ENCODE measurements at places on chromosomes 1 and 21.
A peak's percentile ranks its signal among the peaks of the same experiment; 100 is the strongest.

DNA sequence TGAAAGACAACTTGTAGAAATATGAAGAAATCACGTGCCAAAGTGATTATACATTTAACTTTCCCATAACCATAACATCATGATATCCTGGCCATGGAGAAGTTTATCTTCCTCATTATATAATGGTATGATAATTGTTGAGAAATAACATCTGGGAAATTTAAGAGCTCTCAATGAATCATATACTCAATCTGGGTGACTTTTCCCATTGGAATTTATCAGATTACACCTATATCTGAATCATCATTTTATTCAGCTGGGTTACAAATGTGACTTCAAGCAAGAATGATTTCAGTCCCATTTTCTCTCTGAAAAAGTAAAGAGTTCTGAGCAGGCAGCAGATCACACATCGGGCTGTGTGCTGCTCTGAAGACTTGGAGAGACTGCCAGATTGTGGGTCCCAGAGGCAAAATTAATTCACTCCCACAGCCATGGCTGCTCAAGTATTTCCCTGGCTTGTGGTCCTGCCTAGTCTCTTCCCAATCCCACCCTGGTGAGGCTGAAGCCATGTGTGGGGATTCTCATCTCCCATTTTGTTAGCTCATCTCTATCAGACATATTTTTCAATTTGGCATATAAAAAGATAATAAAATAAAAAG, 278.0 kb downstream of the MRPL39 start:
- DNase-seq: no peak

GRCh38 chr1:8670371-8670818, 147.0 kb downstream of the RERE start:
- DNase-seq: no peak

DNA sequence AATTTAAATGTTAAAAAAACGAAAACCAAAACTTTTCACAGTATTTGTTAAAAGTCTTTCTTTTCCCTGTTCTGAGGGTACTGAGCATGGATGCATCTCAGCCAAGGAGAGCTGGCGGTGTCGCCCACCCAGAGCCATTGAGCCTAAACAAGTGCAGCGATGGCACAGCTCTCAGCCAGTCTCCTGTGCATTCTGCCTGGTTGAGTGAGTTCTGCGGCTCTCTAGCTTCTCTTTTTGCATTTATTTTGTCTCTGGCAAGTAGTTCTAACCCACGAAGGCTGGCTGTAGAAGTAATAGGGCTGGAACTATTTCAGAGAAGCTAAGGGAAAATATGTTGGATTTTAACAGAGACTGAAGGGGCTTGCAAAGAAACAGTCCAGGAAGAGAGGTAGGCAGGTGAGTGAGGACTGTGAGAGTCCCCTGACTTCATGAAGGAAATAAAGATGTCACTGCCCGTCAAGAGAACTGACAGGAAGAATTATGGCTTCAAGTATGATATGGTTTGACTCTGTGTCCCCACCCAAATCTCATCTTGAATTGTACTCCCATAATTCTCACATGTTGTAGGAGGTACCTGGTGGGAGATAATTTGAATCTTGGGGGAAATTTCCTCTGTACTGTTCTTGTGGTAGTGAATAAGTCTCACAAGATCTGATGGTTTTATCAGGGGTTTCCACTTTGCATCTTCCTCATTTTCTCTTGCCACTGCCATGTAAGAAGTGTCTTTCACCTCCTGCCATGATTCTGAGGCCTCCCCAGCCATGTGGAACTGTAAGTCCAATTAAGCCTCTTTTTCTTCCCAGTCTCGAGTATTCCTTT, 35.7 kb upstream of the LIN9 start:
- no peak for DNase-seq

DNA sequence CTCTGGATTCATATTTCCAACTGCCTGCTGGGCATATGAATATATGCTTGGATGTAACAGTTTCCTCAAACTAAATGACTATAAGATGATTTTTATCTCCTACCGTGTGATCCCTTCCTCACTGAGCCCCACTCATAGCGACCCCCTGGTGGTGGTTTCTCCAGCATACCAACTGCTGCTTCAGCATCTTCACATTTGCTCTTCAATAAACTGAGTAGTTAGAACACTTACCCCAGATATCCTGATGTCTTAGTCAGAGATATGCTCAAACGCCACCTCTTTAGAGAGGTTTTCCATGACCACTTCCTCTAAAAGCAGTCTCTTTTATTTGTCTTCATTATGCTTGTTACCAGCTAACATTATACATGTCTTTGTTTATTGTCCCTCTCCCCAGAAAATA, 10.2 kb upstream of the HNRNPR start:
- no peak for DNase-seq

GRCh38 chr1:17944646-17945045, 163.0 kb upstream of the IGSF21 start:
- DNase-seq: no peak

GRCh38 chr1:204376919-204377799, 17.4 kb upstream of the PLEKHA6 start:
- DNase-seq: peak; percentile 46

- no peak for DNase-seq
These were observed 19.1 kb upstream of the AVPR1B start for GRCh38 chr1:206136241-206136640.

- no peak for DNase-seq
These were observed 6.2 kb downstream of the COL18A1 start for GRCh38 chr21:45410865-45411809.

DNA sequence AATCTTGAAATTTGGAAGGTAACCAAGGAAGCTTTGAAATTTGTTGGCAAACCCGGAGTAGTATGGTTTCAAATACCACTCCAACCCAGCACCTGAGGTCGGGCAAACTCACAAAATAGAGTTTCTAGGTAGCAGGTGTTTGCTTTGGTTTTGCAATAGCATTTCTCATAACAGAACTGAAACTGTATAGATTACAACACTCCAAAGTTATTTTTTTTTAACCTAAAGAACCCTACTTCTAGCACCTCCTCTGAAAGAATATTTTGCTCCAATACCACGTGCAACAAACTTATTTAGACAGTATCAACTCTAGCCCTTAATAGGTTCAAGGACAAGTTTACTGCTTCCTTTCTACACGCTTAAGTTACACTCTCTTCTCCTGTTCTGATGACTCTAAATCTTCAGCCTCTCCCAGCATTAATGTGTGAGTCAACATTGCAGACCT, 178.5 kb upstream of the FMN2 start:
- DNase-seq: no peak

DNA sequence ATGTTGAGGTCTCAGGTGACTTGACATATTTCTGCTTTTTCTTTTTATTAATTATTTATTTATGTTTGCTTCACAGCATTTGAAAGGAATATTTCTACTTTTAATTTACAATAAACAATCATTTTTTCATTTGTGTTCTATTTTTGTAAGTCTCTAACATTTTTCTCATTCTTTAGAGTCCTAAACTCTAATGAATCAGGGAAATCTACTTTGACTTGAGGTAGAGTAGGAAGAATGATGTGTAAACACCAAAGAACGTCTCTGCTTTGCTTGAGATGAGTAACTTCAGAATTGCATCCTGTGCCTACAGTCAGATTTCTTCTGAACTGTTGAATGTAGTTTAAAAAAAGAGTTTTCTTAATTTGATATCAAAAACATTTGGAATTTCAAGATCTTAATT, 65.2 kb downstream of the CNST start:
- no peak for DNase-seq

DNA sequence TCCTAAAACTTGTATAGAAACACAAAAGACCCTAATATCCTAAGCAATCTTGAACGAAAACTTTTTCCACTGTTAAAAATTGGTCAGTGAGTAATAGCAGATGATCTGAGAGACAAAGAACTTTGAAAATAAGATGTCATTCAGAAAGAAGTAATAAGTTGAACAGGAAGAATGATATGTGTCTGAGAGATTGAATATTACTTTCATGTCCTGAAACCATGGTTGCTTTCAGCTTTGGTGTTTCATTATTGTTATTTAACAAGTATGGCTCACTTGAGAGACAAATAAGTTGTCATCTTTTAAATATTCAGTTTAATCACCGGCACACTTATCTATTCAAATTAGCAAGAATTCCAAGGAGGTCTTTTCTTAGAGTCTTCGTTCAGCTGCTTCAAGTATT, 11.4 kb downstream of the PRKACB start:
- DNase-seq: no peak

DNA sequence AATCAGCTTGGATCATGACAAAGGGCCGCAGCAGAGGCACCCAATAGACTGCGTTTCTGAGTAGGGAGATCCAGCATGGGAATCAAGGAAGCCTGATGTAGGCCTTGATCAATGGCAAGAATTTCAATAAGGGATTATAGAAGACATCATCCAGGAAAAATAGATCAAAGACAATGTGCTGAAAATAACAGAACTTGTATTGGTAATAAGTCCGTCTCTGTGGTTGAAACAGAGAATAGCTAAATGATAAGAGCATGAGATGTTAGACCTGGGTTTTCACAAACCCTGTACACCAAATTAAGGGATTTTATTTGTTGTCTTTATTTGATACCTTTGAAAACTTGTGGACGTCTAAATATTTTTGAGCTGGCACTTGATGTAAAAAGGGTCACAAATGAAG, 228.0 kb upstream of the SGIP1 start:
- DNase-seq: no peak

DNA sequence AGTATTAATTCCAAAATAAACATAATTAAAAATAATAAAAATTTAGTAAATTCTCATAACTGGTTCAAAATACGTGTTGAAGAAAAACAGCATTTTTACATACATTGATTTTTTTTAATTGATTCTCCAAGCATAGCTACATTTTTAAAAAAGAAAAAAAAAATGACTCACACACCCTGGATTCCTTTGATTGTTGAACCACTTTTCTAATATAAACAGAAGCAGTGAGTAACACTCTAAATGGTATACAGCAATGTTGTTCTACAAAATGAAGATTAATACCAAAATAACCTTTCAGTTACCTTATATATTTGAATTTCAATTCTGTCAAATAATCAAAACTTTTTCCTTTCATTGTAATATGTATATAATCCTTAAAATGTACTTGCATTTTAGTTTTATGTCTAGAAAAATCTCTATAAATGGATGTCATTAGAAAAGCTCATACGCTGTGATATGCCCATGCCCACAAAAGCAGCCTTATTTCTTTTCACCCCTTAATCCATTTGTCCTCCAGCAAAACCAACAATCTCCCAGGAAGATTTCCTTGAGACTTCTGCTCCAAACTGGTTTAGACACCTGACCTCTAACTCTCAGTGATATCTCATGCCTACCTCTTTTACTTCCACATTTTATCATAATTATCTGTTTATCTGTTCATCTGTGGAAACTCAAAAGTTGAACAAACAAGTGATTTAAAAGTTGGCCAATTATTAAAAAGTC, 246.4 kb upstream of the NR5A2 start:
- no peak for DNase-seq

GRCh38 chr1:244965185-244966030, 101.1 kb upstream of the HNRNPU start:
- no peak for DNase-seq

Data from Panc1 (cell line).